ENCODE measurements at places on chromosomes 6 and 20. TPM values are rescaled to one million over a fixed set of nuclear protein-coding genes. Genes with fewer than 3 reads are reported as not detected.

- H3K4me1 ChIP-seq: no peaks in the 10 kb centered on the region
- H3K4me3 ChIP-seq: no peak overlapping the region
- H3K27me3 ChIP-seq: no peaks in the 10 kb centered on the region
- no peak for DNase-seq
- H3K27ac ChIP-seq: no peak overlapping the region
Measured at GRCh38 chr6:37365791-37366190, 12.0 kb downstream of the RNF8 start.

DNA sequence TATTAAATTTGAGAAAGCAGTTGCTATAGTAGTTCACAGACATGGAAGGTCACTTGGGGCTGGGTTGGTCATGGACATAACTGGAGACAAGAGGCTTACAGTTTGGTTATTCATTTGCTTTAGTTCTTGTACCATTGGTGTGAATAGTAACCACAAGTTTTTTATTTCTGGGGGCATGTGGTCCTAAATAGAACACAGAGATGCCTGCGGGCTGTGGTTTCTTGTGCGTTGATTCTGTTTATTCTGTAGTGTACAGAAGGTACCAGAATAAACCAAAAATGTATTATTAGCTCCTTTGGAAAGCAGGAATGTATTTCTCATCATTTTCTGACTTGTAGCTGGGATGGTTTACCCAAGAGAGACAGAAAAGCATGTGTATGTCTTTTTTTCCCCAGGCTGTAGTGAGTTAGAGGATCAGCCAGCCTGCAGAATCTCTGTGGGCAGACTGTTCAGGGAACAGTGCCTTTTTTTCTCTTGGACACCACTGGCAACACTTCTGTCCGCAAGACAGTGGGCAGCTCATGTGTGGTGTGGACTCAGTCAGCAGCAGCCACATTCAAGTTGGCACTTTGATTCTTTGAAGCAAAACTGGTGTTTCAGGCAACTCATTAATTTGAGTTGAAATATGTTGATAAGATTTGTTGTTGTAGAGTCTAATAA, 122.1 kb downstream of the LRRC1 start:
- H3K4me1 ChIP-seq: no peaks in the 10 kb centered on the region
- no peak overlapping the region for H3K4me3 ChIP-seq
- H3K36me3 ChIP-seq: peaks cover 22% of the 10 kb centered on the region
- DNase-seq: no peak
- H3K27ac ChIP-seq: no peak overlapping the region
- H3K27me3 ChIP-seq: no peaks in the 10 kb centered on the region

DNA sequence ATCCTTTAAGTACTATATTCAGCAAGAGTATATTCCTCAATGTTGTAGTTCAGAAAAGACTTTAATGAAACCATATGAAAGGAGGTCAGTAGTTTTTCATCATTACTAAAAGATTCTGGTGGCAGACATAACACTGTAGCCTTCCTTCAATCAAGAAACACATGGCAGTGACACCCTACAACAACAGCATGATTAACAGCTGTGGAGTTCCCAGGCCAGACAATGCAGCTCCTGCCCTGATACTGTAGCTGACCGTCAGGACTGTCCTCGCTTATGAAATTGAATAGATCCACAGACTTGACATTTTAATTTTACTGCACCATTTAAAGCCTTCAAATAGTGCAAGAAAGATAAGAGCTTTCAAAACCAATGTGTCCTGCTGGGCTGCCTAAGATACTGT, 43.6 kb downstream of the USP45 start:
- H3K4me3 ChIP-seq: no peak overlapping the region
- no peak for DNase-seq
- H3K36me3 ChIP-seq: no peaks in the 10 kb centered on the region
- no peak overlapping the region for H3K27ac ChIP-seq

DNA sequence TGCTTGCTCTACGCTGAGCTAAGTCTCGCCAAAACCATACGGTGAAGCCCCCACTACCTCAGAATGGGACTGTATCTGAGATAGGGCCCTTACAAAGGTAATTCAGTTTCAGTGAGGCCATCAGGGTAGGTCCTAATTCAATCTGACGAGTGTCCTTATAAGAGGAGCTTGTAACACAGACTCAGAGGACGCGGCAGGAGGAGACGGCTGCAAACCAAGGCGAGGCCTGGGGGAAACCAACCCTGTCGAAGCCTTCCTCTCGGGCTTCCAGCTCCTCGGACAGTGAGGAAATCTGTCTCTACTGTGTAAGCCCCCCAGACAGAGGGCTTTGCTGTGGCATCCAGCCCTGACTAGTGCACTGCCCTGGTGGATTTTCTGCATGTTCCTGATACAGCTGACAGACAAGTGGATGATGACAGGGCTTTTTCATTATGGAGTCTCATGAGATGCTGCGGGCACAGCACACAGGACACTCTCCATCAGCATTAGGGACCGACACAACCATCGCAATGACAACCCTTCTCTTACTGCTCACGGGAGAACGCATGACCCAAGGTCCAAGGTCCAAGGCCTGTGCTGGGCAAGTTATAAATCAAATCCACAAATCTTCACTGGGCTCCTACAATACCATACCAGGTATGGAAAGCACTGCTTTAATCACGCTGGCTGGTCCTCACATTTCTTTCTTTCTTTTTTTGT, 48.2 kb downstream of the SSR1 start:
- H3K27ac ChIP-seq: no peak overlapping the region
- H3K36me3 ChIP-seq: no peaks in the 10 kb centered on the region
- H3K27me3 ChIP-seq: no peaks in the 10 kb centered on the region
- H3K4me3 ChIP-seq: no peak overlapping the region
- DNase-seq: no peak

Gene FGD2
- 46.4 TPM for total RNA-seq

- H3K36me3 ChIP-seq: no peaks in the 10 kb centered on the region
- peaks cover 48% of the 10 kb centered on the region for H3K4me1 ChIP-seq
- H3K27ac ChIP-seq: no peak overlapping the region
- no peaks in the 10 kb centered on the region for H3K27me3 ChIP-seq
- no peak for DNase-seq
Measured at GRCh38 chr6:138546733-138547185, 47.5 kb upstream of the NHSL1 start.
